ENCODE measurements at places on chromosomes 5 and 9.
A peak's percentile ranks its signal among the peaks of the same experiment; 100 is the strongest.

- DNase-seq, result peak; percentile 24
These were observed 30.5 kb downstream of the TLR4 start for GRCh38 chr9:117734523-117735314.

- DNase-seq, result no peak
These were observed 76.6 kb upstream of the MAST4 start for GRCh38 chr5:66519626-66520025.

DNA sequence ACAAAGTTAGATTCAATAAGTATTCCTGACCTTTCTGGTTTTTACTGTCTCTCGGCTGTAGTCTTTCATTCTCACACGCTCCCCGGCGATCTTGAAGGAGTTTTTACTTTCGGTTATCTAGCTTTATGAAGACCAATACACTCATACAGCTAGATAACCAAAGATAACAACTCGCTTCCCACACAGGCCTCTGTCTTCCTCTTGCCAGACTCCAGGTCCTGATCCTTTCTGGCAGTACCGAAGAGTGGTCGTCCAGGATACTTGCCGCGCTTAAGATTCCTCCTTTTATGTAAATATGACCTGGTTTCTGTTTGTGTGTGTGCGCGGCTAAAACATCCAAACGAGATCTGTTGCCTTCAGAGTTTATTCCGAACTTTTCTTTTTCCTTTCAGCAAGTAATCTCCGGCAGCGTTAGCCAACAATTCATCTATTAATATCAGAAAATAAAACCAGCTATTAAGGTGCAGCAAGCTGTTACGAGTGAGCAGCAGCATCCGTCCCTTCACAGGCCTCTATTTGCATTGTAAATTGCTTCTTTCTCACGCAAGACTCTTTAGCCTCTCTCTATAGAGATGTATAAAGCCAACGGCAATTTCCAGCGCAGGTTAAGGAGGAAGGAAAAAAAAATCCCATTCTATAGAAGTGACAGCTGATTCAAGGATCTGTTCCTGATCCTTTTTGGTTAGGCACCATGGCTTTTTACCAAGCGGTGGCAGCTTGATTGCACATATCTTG is 216.1 kb downstream of the MEF2C start:
- no peak for DNase-seq

DNA sequence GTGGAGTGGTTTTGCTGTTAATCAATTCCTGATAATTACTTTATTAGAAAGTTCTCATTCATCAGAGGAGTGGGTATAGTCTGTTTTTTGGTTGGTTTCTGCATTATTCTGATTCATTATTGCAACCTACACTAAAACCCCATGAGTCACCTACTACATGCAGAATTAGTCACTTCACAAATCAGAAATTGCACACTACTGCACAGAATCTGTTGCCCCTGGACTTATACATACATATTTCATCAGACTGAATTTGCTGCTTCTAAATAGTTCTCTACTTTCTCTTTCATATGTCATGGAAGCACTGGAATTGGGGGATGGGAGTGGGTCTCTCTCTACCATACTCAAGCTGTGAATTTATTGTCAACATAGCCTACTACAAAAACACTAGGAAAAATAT is 585.1 kb downstream of the DNAH5 start:
- peak; percentile 67 for DNase-seq

DNA sequence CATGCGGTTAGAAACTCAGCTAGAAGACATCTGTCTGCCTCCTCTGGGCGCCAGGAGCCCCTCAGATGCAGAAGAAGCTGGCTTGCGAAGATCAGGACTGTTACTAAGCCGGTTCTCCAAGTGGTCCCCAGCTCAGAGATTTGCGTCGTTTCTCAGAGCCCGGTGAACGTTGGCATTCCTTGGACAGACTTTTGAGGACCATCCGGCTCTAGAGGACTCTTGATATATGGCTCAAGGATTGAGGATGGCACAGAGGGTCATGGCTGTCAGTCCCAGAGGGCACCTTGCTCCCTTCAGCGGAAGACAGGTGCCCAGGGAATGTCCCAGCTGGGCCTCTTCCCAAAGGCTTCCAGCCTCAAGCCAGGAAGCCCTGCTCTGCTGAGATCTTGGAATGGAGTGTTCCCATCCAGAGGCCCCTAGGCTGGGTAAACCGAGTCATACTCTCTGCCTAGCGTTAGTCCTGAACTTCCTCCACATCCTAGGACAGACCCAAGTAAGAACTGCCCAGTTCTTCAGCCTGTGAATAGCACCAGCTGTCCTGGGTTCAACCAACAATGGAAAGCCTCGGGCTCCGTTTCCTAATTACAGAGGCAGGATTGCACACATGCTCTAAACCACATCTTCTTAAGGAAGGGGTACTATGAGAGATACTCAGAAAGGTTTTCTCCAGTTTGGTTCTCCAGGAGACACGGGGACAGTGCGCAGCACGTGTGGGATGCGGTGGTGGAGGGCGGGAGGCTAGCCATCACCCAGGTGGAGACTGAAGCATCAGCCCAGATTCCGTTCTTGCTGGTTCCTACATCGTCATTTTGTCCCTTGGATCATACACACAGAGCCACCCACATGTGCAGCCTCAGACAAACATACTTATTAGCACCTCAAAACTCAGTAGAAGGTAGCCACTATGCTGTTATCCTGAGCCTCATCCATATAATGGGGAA is 51.4 kb downstream of the ZNF354C start:
- DNase-seq, result no peak

- DNase-seq, result no peak
These were observed 87.0 kb upstream of the ZNF462 start for GRCh38 chr9:106775960-106776359.

GRCh38 chr9:93234600-93234999 is 50.7 kb downstream of the WNK2 start:
- DNase-seq, result no peak

DNA sequence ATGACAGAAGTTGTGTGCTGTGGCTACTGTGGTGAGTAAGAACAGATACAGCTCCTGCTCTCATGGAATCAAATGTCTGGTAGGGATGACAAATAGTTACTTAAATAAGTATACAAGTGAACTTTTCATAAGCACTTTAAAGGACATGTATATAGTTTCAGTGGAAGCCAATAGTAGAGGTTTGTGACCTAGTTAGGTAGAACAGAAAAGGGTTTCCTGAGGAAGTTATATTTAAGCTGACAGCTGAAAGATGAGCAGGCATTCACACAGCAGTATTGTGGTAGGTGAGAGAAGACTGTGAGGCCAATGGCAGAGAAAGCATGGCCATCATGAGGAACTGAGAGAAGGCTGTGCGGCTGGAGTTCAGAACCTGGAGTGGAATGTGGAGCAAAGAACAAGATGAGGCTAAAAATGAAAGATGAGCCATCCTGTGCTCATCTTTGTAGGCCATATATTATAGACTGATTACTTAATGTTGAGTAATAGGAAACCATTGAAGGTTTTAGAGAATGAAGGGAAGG is 15.4 kb downstream of the FAM174A start:
- peak; percentile 20 for DNase-seq

DNA sequence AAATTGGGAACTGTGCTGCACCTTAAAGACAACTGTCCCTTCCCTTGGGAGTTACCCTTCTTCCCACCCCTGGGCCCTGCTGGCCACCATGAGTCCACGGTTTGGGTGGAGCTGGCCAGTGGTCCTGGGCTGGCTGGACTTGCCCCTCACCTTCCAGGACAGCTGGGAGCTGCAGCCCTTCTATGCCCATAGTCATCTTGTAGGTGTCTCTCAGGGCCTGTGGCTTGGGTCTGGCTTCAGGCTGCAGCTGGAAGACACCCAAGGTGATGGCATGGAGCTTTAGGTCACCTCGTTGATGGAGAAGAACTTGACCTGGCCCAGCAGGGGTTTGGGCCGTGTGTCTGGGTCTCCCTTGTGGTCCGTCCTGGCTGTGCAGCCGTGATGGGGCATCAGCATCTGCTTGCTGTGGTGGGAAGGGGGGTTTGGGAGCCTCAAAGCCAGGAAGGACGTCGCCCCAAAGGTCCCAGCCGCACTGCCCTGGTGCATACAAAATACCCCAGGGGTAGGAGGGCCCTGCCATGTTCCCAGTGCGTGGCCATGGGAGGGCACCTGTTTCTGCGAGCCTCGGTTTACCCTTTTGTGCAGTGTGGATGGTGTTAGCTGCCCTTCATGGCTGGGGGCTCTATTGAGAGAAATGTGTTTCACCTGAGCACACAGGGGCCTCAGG is 8.9 kb downstream of the WNK2 start:
- no peak for DNase-seq
